ENCODE measurements at places on chromosomes 16 and 17. TPM values are rescaled to one million over a fixed set of nuclear protein-coding genes. Genes with fewer than 3 reads are reported as not detected.

Gene ULK2
- not detected for total RNA-seq

Gene NKD1
- 0.04 TPM for total RNA-seq

Gene ABCC3
- not detected for total RNA-seq

Gene PLD6
- not detected for total RNA-seq

Gene C17orf78
- total RNA-seq = not detected

Gene ADGRG3
- not detected for total RNA-seq
